ENCODE measurements at places on chromosomes 6 and 20. TPM values are rescaled to one million over a fixed set of nuclear protein-coding genes. Genes with fewer than 3 reads are reported as not detected.
A peak's percentile ranks its signal among the peaks of the same experiment; 100 is the strongest.

- H3K27me3 ChIP-seq: no peaks in the 10 kb centered on the region
- no peaks in the 10 kb centered on the region for H3K4me1 ChIP-seq
- H3K27ac ChIP-seq: no peak overlapping the region
- no peaks in the 10 kb centered on the region for H3K36me3 ChIP-seq
- no peak for DNase-seq
Measured at GRCh38 chr6:169589699-169590257, 112.1 kb downstream of the WDR27 start.

GRCh38 chr6:166005944-166006899, 161.4 kb downstream of the TBXT start:
- no peaks in the 10 kb centered on the region for H3K36me3 ChIP-seq
- no peak for DNase-seq
- no peak overlapping the region for H3K27ac ChIP-seq
- H3K4me3 ChIP-seq: no peak overlapping the region
- no peaks in the 10 kb centered on the region for H3K4me1 ChIP-seq

DNA sequence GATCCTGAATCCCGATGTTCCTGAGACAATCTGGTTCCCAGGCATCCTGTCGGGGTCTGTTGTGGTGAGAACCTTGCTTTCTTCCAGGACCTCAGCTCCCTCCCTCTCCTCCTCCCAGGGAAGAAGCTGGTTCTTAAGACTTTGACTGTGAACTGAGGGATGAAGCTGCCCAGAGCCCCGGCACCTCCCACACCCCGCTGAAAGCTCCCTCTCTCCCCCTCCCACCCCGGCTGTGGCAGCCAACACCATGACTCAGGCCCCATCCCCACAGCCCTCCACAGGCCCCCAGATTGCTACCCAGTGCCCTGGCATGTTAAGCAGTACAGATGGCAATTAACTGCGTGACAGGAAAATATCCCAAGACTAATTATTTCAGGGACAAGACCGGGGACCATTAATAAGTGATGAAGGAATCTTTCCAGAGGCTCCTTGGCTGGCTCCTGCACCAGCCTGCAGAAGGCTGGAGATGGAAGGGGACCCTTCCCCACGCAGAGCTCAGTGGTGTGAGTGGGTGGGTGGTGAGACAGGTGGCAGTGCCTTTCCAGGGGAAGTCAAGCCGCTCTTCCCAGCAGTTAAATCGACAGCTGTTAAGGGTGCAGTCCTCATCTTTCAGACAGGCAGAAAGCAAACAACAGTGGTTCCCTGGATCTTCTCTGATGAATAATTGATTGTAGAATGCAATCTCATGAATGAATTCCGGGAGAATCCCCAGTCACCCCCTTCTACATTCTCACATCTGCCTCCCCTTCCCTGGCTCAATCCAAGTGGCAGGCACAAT, 237.9 kb downstream of the LRFN2 start:
- no peak overlapping the region for H3K27ac ChIP-seq
- H3K4me3 ChIP-seq: no peak overlapping the region
- no peaks in the 10 kb centered on the region for H3K27me3 ChIP-seq
- H3K36me3 ChIP-seq: no peaks in the 10 kb centered on the region
- no peak for DNase-seq

- no peaks in the 10 kb centered on the region for H3K27me3 ChIP-seq
- H3K4me1 ChIP-seq: no peaks in the 10 kb centered on the region
- no peak for DNase-seq
- H3K27ac ChIP-seq: no peak overlapping the region
- no peak overlapping the region for H3K4me3 ChIP-seq
Measured at GRCh38 chr6:3061501-3061941, 6.8 kb upstream of the RIPK1 start.

DNA sequence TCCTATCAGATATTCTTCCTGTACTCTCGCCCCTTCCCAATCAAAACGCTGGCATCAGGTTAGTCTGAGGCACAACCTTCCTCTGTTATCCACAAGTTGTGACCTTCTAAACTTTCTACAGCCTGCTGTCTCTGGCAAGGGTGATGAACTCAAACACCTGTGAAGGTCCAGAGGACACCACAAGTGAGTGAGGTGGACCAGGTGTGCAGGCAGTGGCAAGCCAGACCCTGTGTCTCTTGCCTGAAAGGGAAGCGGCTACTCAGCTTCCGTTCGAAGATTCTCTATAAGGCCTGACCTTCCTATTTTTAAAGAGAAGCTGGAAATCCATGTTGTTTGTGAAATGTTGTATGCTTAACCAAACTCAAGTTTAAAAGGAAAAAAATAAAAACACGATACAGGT, 36.8 kb downstream of the GCM1 start:
- H3K27ac ChIP-seq: no peak overlapping the region
- H3K4me3 ChIP-seq: no peak overlapping the region
- no peaks in the 10 kb centered on the region for H3K36me3 ChIP-seq
- no peaks in the 10 kb centered on the region for H3K27me3 ChIP-seq
- H3K4me1 ChIP-seq: no peaks in the 10 kb centered on the region

- H3K36me3 ChIP-seq: peaks cover 7% of the 10 kb centered on the region
- DNase-seq: no peak
- H3K4me3 ChIP-seq: no peak overlapping the region
- no peak overlapping the region for H3K27ac ChIP-seq
Measured at GRCh38 chr20:34712525-34713192, 8.5 kb downstream of the TP53INP2 start.

DNA sequence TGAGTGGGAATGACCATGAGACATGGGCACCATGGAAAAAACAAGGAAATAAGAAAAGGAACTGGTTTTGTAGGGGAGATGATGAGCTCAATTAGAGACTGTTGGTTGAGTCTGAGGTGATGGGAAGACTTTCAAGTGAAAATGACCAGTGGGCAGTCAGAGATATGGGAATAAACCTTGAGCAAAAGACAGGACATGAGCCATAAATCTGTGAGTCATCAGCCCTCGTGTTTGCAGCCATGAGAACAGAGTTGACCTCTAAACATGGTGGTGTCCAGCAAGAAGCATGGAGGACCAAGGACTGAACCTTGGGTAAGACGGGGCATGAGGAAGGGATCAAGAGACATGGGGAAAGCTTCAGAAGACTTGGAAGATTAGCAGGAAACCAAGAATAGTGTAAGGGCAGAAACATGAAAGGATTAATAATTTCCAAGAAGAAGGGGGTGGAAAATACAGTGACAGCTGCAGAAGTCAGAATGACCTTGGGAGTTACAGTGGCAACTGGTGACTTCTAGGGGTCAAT, 280.6 kb upstream of the PRDM1 start:
- H3K4me1 ChIP-seq: peaks cover 49% of the 10 kb centered on the region
- DNase-seq: no peak
- H3K27me3 ChIP-seq: no peaks in the 10 kb centered on the region
- no peak overlapping the region for H3K4me3 ChIP-seq
- H3K27ac ChIP-seq: peak overlapping the region; percentile 72
- H3K36me3 ChIP-seq: no peaks in the 10 kb centered on the region

DNA sequence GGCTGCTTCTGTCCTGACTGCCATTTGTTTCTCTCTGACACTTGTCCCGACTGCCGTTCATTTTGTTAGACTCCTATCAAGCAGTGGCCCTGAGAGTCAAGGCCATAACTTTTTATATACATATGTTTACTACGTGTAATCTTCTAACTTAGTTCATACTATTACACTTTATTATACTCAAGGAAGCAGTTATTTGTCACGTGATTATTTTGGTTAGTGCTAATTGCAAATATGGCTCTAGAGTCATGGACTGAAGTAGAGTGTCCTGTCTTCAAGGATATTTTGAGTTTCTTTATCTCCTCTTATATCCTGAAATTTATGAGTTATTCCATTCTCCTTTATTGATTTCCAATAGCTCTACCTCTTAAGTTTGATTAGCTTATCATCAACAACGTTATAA, 294.2 kb upstream of the RNF217 start:
- H3K27ac ChIP-seq: no peak overlapping the region
- H3K27me3 ChIP-seq: no peaks in the 10 kb centered on the region
- no peaks in the 10 kb centered on the region for H3K36me3 ChIP-seq
- no peak overlapping the region for H3K4me3 ChIP-seq
- no peak for DNase-seq
- H3K4me1 ChIP-seq: no peaks in the 10 kb centered on the region

- H3K27me3 ChIP-seq: no peaks in the 10 kb centered on the region
- H3K36me3 ChIP-seq: no peaks in the 10 kb centered on the region
- DNase-seq: no peak
Measured at GRCh38 chr6:108621117-108621516, 60.4 kb downstream of the FOXO3 start.

Gene ZSCAN23
- total RNA-seq: 0.25 TPM

Gene SYNDIG1
- not detected for total RNA-seq

Gene DDR1
- total RNA-seq: 8.4 TPM

Gene USP49
- total RNA-seq: 1.5 TPM
